ENCODE measurements at places on chromosomes 12 and 14.

DNA sequence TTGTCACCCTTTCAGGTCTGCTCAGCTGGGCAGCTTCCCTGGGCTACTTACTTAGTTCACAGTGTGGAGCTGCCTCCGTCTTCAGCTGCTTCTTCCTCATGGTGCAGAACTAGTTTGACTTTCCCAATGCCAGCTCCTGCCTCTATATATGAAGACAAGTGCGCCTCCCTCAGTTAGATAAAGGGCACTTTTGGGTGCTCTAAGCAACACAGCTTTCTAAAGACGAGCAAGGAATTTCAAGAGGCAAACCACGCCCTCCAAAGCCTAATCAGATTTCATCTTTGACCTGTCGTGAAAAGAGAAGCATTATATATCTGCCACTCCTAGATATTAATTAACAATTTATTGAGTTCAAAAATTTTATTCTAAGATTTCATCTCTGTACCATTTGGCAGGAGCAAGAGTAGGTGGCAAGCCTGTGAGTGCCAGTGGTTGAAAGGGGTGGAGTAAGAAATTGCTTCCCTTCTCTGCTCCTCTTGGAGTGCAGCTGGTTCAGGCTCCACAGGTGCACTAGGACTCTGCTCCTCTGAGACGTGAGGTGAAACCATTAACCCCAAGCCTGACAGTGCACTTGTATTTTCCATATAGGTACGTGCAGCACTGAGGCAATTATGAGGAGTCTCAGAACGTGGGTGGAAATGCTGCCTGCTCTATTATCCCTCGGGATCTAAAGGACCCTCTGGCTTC lies 2.1 kb upstream of the SLC11A2 start:
- peak; percentile 30 for DNase-seq

- no peak for DNase-seq
Observed at GRCh38 chr14:81273961-81274575, 53.3 kb upstream of the GTF2A1 start.

DNA sequence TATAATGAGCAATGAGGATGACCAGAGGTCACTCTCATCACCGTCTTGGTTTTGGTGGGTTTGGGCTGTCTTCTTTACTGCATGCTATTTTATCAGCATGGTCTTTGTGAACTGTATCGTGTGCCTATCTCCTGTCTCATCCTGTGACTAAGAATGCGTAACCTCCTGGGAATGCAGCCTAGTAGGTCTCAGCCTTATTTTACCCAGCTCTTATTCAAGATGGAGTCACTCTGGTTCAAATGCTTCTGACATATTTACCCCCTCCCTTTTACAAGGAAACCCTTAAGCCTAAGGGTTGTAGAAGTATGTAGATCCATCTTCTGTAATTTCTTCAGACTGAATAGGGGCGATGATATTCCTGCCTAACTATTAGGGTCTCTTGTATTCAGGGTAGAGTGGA lies 8.4 kb downstream of the IFI27L1 start:
- DNase-seq = no peak

- DNase-seq = no peak
Observed at GRCh38 chr14:94047581-94047980, 21.4 kb downstream of the OTUB2 start.

DNA sequence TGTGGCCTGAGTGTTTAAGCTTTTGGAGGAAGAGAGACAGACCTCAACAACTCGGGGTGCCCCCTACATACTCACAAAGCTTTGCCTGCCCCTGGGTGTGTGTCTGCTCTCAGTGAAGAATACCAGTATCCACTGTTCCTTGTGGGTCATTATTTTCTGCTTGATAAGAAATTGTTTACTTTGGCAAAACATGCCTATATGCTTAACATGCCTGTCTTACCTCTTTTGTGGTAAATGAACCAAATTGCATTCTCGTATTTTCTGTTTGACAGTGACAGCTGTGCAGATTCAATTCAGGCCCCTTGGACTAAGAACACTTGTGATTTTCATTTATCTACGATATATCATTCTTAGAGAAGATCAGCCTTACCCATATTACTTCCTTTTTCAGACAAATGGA lies 50.6 kb upstream of the REP15 start:
- DNase-seq = no peak

DNA sequence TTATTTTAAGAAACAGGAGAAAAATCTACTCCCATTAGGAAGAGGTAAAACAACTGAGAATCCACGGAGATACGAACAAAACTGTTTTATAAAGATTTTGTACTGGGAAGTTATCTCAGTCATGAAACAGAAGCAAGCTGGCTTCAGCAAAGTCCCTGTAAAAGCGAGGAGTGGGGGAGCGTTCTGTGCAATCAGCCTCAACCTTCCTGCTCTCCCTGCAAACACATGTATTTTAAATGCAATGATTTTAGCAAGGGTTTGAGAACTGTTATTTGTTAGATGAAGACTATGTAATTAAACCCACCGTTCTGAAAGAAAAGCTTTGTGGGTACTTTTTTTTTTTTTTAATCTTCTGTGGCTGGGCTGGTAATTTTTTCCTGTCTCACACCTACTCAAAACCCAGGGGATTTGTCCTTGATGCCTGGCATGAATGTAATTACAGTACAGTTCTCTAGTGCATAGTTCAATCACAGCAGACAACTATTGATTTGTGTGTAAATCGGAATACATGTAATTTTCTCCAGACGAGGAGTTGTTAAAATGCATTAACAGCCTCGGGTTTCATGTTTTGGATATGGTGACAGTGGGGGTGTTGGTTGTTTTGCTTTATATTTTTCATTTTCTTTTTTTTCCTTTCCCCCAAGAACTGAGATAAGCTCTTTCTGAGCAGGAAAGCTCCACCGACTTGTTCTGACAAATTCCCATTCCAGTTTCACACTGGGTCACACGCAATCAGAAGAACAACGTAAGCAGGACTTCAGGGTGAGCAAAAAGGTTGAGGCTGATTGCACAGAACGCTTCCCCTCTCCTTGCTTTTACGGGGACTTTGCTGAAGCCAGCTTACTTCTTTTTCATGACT lies 153.6 kb downstream of the PHLDA1 start:
- peak; percentile 98 for DNase-seq

- no peak for DNase-seq
Observed at GRCh38 chr12:14981049-14981448, 8.2 kb downstream of the PDE6H start.

- DNase-seq = no peak
Observed at GRCh38 chr14:69285661-69286255, 25.8 kb downstream of the GALNT16 start.

DNA sequence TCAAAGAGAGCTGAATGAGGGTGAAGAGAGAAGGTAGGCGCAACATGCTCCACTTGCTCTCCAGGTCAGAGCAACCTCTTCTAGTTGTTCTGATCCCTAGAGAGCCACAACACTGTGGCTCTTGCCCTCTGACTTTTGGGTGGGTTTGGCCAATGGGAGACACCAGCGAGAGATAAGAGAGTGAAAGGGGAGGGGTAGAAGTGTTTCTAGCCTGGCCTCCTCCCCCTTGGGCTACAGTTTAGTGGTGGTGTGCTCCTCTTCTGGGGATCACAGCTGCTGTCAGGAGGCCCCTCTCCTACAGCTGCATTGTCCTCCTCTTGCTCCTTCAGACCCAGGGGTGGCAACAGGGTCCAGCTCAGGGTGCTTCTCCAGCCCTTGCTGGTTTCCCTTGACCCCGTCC lies 454.8 kb downstream of the FUT8 start:
- DNase-seq = no peak

DNA sequence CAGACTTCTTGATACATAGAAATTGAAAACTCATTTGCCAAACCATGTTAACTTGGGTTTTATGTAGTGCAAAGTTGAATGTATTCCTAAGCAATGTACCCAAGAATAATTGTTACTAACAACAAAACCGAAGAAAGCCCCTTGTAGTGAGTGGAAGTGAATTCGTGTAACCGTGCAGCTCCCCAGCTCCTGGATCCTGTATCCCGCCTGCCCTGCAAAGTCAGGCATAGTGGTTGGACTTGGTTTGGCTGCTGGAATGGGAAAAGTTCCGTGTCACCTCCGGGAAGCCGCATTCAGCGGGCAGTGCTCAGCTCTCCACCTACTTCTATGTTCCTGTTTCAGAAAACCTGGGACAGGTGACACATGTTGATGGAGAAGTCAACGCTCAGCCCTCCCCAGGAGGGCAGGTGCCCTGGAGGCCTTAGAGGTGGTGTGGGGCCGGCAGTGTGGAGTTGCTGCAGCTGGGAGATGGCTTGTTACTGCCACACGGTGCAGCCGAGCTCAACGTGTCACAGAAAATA lies 29.2 kb upstream of the C14orf180 start:
- DNase-seq = no peak

DNA sequence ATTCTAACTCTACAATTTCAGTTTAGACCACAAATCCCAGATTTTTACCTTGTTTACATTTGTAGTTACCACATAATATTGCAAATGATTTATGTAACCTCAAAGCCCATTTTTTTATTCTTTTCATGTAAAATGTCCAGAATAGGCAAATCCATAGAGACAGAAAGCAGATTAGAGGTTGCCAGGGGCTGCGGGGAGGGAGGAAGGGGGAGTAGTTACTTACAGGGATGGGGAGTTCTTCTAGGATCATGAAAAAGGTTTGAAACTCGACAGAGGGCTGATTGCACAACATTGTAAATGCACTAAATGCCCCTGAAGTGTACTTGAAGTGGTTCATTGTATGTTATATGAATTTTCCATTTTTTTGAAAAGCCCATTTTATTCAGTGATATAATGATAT lies 66.5 kb downstream of the PPP2R5C start:
- no peak for DNase-seq

DNA sequence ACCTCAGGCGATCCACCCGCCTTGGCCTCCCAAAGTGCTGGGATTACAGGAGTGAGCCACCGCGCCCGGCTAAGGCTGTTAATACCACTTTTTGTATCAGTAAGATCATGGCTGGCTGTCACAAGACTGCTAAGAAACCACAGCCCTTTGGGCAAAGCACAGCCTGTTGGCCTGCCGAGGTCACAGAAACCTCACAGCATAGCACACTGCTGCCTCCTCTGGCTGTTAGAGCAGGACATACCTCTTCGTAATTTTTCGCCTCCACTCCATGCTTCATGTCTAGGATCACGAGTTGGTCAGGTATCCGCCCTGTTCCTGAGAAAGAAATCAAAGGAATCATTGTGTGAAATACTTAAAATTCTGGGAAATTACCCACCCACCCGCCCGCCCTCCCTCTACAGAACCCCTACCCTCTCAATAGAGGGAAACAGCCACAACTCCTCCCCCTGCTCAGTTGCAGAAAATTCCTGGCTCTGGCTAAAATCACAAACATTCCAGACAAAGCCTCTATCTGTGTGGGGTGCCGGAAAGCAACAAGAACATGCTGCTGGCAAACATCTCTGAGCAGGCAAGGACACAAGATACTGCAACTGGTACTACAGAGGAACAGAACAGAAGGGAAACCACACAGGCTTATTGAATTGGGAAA lies 20.7 kb upstream of the NEK9 start:
- DNase-seq = peak; percentile 58

DNA sequence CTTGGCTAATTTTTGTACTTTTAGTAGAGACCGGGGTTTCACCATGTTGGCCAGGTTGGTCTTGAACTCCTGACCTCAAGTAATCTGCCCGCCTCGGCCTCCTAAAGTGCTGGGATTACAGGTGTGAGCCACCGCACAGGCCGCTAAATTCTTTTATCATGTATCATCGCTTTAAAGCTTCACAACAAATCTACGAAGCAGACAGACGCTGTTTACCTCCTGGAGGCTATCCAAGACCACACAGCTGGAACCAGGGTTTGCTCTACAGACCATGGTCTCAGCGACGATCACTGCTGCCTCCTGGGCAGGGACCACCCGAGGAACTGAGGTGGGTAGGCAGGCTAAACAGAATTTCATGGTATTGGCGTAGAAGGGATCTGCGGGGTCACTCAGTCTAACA lies 27.2 kb downstream of the KRT80 start:
- DNase-seq = no peak

- DNase-seq = no peak
Observed at GRCh38 chr12:83613586-83614110, 926.9 kb downstream of the TMTC2 start.

DNA sequence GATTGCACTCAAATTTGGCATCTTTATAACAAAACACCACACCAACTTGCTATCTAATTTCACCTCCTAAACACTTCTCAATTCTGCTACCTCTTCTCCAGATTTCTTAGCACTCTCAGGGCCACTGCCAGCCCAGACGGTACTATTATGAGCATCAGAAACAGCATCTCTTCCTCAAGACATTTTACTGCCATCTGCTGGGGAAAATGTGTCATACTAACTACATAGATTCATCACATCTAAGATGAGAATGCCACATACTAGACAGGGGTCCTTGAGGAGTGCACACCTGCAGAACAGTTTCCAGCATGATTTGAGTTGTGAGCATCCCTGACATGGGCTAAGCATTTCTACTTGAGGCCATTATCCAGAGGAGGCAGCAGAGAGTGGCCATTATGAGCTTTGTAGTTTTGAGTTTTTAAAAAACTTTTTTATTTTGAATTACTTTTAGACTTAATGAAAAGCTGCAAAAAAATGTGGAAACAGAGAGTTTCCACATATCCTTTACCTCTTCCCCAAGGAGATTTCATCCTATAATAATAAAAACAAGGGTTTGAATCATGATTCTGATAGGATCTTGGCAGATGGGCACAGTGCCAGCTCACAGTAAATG lies 15.1 kb upstream of the GRIP1 start:
- peak; percentile 44 for DNase-seq

DNA sequence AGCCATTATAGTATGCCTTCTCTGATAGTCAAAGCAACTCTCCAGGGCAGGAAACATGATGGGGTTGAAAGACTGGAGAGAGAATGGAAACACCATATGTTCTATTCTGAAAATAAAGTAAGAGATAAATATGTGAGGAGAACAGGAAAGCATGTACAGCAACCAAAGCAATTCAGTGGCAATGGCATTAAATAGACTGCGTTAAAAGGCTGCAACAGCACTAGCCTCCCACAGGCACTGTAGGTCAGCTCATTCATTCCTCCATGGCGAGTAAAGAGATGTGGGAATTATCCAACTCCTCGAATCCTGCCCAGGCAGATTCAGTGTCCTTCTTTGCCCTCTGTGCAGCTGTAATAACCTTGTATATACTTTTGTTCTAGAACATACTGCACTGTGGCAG lies 43.8 kb downstream of the ANO6 start:
- DNase-seq = no peak

DNA sequence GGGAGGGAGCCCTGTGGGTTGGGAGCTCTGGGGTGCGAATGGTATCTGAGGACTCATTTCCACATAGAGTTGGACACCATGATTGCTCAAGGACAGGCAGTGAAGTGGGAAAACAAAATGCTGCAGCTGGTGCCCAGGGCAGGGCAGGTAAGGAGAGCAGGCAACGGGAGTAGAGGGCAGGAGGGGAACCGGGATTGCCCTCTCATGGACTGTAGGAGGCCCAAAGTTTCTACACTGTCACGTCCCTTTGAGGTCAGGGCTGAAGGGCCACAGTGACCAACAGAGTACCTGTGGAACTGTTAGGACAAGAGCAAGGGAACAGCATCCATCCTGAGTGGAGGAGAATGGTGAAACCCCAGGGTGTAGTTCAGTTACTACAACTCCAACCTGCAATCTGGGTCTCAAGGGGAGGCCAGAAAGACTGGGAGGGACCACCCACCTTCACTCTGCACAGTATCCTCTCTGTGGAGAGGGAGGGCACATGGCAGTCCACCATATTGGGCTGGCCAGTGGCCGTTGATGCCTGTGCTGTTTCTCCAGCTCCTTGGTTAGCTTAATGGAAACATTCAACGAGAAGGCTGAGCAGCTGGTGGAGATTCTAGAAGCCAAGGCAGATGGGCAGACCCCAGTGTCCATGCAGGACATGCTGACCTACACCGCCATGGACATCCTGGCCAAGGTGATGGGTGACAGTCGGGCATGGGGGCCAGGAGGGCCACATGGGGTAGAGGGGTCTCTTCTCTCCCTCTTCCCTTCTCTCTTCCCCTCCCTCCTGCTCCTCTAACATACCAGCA lies 22.2 kb downstream of the CYP46A1 start:
- DNase-seq = no peak
